Large intestine (tissue), 12 donors: ENCODE measurements at places on chromosomes 5 and 9. TPM values are rescaled to one million over a fixed set of nuclear protein-coding genes. Genes with fewer than 3 reads are reported as not detected.

DNA sequence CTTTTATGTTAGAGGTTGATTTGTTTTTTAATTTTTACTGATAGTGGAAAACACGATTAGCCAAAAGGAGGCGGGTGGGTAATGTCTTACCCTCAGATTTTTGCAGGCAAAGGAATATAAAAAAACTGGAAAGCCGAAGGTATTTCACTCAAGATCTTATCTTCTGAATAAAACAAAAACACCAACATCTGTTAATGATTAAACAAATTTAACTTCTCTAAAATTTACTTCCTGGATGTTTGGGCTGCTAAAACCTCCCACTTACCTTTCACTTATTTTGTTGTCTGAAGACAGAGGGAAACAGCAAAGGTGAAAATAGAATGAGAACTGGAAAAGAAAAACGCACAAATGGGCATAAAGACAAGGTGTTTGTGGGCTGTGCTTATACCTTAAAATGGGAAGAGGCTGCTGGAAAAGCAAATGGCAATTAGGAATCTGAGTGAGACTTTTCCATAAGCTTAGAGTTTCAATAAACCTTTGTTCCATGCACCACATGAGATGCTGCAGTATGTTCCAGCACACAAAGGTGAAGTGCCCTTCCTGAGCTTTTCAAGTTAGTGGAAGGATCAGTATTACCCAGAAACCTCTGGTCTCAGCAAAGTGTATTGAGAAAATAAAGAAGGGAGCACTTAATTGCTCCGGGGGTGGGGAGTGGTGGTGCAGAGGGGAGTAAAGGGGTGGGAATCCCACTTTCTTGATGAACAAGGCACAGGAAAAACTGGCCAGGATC, 298.3 kb downstream of the BNC2 start:
- DNase-seq, result no peak

- DNase-seq, result no peak
Measured at GRCh38 chr9:100020121-100020795, 78.5 kb downstream of the ERP44 start.

DNA sequence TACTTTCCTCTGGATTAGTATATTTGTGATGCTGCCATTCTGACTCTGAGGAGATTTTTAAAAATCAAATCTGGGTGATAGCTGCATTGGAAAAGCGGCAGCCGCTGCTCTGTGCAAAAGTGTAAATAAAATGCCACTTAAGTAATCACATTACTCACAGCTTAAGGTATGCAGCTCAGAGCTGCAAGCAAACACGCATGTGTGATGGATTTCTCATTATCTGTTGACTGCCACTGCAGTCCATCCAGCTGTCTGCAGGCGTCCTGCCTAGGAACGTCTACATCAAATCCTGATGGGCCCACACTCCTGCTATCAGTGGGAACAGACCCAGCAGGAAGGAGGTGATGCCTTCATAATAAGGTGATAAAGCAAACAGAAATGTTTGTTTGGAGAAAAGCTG, 216.9 kb downstream of the SPOCK1 start:
- no peak for DNase-seq

Gene PCDHA5
- polyA plus RNA-seq, result 0.46 TPM

Gene CMYA5
- polyA plus RNA-seq, result 2.3 TPM
